ENCODE measurements at places on chromosomes 7 and 10.

- no peak for DNase-seq
Observed at GRCh38 chr7:39838326-39838725, 111.7 kb upstream of the CDK13 start.

DNA sequence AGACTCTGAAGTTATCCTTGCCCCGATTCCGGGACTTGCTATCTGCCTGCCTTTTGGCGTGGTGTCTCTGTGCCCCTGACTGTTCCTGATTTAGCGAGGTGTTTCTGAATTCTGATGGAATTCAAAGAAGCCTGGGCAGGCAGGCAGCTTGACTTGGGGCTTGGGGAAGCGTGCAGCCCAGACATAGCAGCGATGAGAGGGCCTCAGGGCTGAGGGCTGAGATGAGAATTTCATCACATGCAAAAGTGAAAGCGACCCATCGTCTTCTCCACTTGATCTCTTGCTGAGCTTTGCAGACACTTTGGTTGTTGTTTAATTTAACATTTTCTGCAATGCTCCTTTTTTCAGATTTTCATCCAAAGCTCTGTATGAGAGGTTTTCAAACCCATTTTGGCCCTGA is 57.8 kb downstream of the TCF7L2 start:
- DNase-seq: no peak

DNA sequence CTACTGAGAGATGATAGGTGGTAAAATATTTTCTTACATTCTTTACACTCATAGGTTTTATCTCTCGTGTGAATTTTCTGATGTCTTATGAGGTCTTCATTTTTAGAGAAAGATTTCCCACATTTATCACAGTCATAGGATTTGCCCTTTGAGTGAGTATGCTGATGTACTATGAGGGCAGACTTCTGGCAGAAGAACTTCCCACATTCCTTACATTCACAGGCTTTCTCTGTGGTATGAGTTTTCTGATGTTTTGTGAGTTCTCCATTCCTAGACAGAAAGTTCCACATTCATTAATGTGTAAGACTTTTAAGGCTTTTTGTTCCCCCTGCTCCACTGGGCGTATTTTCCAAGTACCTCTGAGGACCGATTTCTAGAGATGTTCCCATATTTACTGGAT is 23.5 kb downstream of the ZNF25 start:
- DNase-seq: no peak

- DNase-seq: no peak
Observed at GRCh38 chr7:4774658-4775249, 669 bp upstream of the AP5Z1 start.

GRCh38 chr10:58747687-58748086 is 235.0 kb downstream of the BICC1 start:
- DNase-seq: no peak

DNA sequence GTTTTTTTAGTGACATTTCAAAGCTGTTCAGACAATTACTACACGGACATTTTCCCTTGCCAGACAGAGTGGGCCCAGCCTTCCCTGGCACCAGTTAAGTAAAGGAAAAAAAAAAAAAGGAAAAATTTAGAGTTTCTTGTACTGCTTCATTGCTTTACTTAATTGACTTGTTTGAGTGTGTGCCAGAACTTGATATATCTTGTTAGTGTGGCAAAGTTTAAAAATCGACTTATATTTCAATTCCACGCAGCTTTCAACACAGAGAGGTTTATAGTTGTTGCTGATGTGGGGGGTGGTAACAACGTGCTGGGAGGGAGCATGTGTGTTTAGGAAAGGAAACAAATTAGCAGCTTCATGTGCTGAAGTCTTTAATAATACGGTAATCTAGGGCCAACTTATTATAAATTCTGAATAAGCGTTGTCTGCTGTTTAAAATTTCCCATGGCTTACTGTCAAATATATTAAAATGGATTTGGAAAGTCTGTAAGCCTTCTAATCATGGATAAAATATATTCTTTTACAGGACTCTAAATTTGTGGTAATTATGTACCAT is 1104.6 kb downstream of the SORCS3 start:
- no peak for DNase-seq

DNA sequence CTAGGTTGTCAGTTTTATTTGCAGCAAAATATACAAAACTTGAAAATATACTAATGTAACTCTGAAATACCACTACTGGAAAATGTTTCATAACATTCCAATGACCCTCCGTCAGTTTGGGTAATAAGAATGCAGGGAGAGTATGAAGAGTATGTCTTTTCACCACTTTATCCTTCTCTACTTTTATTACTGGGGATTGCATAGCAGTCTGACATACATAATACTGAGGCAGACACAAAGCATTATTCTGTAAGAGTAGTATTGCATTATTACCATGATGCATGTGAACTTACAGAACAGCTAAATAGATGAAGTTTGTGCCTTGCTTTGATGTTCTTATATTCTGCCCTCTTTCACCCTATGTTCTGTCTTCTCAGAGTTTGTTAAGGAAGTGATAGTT is 151.8 kb upstream of the TPK1 start:
- DNase-seq: no peak

- no peak for DNase-seq
Observed at GRCh38 chr7:74173074-74173473, 1.1 kb upstream of the EIF4H start.

DNA sequence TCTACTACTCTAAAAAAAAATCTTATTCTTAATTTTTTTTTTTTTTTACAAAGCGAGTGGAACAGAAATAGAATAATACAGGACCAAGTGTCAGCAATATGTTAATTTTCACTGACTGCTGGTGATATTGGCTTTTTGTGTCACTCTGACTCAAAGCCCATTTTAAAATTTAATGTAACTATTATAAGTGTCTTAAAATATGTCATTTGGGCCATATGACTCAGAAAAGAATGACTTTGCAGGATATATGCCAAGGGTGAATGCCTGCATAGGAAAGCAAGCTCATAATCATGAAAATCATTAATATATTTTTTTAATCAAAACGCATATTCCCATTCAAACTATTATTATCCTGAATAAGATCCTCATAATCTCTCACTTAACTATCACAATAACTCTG is 149.2 kb downstream of the GNAT3 start:
- DNase-seq: no peak

- no peak for DNase-seq
Observed at GRCh38 chr10:38147686-38148085, 53.5 kb downstream of the ZNF37A start.
